Hypothalamus (tissue), 51 donors: ENCODE measurements at places on chromosomes 1 and 21.
A peak's percentile ranks its signal among the peaks of the same experiment; 100 is the strongest.

- DNase-seq: no peak
Observed at GRCh38 chr1:27032119-27032461, 19.4 kb upstream of the TENT5B start.

DNA sequence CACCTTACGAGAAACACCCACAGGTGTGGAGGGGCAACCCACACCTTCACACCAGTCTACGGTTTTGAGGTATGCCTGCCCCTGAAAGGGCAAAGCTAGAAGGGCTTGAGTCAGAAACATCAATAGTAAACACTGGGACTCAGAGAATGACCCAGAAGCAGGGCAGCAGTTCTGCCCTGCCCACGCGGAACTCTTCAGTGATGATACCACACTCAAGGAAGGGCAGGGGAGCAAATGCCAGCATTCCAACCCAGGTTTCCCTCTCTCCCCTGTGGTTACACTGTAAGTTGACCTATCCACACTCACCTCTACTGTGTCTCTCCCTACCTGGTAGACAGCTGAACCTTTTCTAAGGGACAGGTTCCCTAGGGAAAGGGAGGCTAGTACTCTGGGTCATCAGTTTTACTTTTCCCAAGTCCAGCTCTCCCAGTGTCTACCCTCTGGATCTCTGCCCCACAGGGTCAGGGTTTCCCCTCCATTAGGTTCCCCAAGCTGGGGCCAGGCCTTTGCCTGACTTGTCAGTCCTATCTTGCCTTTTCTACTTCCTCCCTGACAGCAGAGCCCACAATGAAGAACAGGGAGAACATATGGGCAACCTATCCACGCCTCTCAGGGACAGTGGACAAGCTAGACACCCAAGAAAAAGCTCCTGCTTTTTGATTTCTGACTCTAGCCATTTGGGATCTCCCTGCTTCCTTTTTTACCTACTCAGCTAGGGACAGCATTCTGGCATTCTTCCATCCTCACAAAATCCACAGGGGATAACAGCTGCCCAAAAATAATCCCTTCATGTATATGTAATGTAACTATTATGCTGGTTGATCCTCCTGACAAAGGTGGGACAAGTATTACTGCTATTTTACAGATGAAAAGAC is 3.0 kb downstream of the F11R start:
- no peak for DNase-seq

GRCh38 chr1:35808450-35809113 is 766 bp downstream of the AGO4 start:
- peak; percentile 36 for DNase-seq

GRCh38 chr1:116290085-116290705 is 82.8 kb upstream of the ATP1A1 start:
- no peak for DNase-seq

GRCh38 chr1:84800090-84801073 is 92.6 kb downstream of the LPAR3 start:
- no peak for DNase-seq

- no peak for DNase-seq
Observed at GRCh38 chr1:91053630-91054029, 31.8 kb upstream of the ZNF644 start.

GRCh38 chr1:53680868-53681267 is 58.1 kb downstream of the GLIS1 start:
- DNase-seq: no peak

DNA sequence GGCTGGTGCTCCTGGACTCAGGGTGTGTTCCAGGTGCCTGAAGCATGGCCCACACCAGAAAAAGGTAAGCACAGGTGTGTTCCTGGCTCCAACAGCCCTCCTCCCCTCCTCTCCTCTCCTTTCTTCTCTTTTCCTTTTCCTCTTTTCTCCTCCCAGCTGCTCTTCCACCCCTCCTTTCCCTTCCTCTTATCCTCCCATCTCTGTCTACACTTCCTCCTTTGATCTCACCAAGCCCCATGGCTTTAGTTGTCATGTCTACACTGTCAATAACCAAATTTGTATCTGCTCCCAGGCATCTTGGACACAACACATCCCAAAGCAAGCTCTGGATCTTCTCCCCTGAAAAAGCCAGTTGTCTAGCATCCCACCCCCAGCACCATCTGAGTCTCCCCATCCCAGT is 56.7 kb upstream of the LAPTM5 start:
- no peak for DNase-seq

GRCh38 chr1:112697781-112698201 is 9.1 kb downstream of the RHOC start:
- no peak for DNase-seq
